Neural crest cell (in vitro differentiated cells): ENCODE measurements at places on chromosomes 1 and 21. TPM values are rescaled to one million over a fixed set of nuclear protein-coding genes. Genes with fewer than 3 reads are reported as not detected.
A peak's percentile ranks its signal among the peaks of the same experiment; 100 is the strongest.

KAZN gene
- 10.7 and 11.6 TPM in 2 replicates for total RNA-seq

DNA sequence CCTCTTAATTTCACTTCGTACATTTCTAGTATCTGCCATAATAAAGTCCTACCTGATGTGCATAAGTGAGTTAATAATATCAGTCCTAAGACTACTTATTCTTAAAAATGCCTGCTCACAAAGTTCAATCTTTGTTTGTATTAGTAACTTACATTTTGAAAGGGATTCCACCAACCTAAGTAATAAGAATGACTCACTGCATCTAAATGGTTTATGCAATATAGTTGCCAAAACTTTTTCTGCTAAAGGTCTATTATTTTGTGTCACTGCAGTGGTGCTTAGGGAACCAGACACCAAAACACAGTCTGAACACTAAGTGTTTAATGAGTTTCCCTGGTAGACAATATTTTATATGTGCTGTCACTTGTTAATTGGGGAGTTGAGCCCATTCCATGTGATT is 1.8 kb downstream of the ZNF669 start:
- H3K27ac ChIP-seq, result no peak overlapping the region
- peaks cover 18% of the 10 kb centered on the region for H3K4me1 ChIP-seq
- DNase-seq, result no peak
- no peaks in the 10 kb centered on the region for H3K27me3 ChIP-seq
- peaks cover 57% of the 10 kb centered on the region for H3K36me3 ChIP-seq

DNA sequence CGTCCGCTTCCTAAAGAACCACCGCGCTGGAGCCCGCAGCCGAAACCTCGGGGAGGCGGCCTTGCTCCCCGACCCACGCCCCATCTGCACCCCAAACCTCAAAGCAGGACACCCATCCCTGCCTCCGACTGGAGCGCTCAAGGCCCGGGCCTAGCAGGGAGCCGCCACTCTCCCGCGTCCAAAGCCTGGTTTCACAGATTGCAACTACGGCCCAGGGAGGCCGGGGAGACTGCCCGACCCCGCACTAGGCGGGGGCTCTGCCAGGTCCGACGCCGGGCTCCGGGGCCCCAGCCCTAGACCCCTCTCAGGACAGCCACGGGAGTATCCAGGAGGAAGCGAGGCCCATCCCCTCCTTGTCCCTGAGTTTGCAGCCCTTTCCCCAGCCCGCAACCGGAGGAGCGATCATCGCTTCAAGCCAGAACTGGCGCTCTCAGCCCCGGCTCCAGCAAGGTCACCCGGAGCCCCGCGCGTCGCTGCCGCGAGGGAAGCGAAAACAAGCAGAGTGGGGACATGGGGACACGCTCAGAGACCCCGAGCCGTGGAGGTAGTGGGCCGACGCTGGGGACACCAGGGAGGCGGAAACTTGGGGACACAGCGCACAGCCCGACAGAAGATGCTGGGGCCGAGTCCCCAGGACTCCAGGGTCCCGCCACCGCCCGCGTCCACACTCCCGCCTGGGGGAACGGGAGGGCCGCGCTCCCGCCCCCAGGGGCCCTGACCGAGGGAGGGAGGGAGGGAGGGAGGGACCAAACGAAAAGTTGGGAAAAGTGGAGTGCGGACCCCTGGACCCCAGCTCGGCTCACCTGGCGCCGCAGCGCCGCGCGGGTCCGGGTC is 433 bp downstream of the TMEM200B start:
- H3K27me3 ChIP-seq, result peaks cover 50% of the 10 kb centered on the region
- peak; percentile 45 for DNase-seq
- H3K36me3 ChIP-seq, result peaks cover 6% of the 10 kb centered on the region
- H3K27ac ChIP-seq, result no peak overlapping the region
- peaks cover 11% of the 10 kb centered on the region for H3K4me1 ChIP-seq

GRCh38 chr1:167854184-167854583 is 59.8 kb downstream of the ADCY10 start:
- H3K36me3 ChIP-seq, result no peaks in the 10 kb centered on the region
- no peak overlapping the region for H3K27ac ChIP-seq
- no peak for DNase-seq
- H3K27me3 ChIP-seq, result no peaks in the 10 kb centered on the region
- H3K4me1 ChIP-seq, result no peaks in the 10 kb centered on the region

- H3K4me3 ChIP-seq, result no peak overlapping the region
- no peak overlapping the region for H3K27ac ChIP-seq
- DNase-seq, result no peak
- H3K4me1 ChIP-seq, result no peaks in the 10 kb centered on the region
These were observed 165.2 kb downstream of the NTMT2 start for GRCh38 chr1:170310951-170311350.

TFF2 gene
- not detected in 2 replicates for total RNA-seq

ETV3L gene
- 0.19 and 0.23 TPM in 2 replicates for total RNA-seq

DNA sequence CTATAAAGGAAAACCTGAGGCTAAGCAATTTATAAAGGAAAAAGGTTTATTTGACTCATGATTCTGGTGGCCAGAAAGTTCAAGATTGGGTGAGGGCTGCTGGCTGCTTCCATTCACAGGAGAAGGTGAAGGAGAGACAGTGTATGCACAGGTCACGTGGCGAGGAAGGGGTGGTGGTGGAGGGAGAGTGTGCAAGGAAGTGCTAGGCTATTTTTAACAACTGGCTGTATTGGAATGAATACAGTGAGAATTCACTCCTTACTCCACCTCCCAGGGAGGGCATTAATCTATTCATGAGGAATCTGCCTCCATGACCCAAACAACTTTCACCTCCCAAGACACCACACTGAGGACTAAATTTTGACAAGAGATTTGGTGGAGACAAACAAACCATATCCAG is 51.0 kb downstream of the SYDE2 start:
- H3K4me3 ChIP-seq, result no peak overlapping the region
- no peaks in the 10 kb centered on the region for H3K36me3 ChIP-seq
- no peak for DNase-seq
- peaks cover 17% of the 10 kb centered on the region for H3K4me1 ChIP-seq

GRCh38 chr1:36864182-36864822 is 170.0 kb downstream of the GRIK3 start:
- no peaks in the 10 kb centered on the region for H3K36me3 ChIP-seq
- no peaks in the 10 kb centered on the region for H3K27me3 ChIP-seq
- peak; percentile 47 for DNase-seq
- H3K4me1 ChIP-seq, result peaks cover 12% of the 10 kb centered on the region

DNA sequence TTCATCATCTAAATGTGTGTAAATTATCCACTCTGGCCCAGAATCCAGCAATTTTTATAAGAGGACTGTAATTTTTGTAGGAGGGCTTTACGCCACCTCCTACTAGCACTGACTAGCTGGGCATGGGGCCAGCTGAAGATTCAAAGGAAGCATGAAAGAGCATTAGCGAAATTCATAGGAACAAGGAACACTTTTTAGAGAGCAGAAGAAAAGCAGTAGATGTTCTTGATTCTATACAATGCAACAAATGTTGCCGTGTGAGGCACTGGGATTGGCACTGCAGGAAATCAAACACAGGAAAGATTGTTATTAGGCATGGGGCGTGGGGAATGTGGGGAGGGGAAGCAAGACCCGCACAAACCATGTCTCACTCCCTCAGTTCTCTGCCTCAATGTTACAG is 58.4 kb upstream of the PARP1 start:
- H3K27me3 ChIP-seq, result no peaks in the 10 kb centered on the region
- no peak for DNase-seq
